ENCODE measurements at places on chromosomes 6 and 20. TPM values are rescaled to one million over a fixed set of nuclear protein-coding genes. Genes with fewer than 3 reads are reported as not detected.

- no peak for DNase-seq
- no peaks in the 10 kb centered on the region for H3K4me1 ChIP-seq
- no peak overlapping the region for H3K4me3 ChIP-seq
- no peaks in the 10 kb centered on the region for H3K36me3 ChIP-seq
Measured at GRCh38 chr6:92847988-92848387, 571.4 kb downstream of the EPHA7 start.

DNA sequence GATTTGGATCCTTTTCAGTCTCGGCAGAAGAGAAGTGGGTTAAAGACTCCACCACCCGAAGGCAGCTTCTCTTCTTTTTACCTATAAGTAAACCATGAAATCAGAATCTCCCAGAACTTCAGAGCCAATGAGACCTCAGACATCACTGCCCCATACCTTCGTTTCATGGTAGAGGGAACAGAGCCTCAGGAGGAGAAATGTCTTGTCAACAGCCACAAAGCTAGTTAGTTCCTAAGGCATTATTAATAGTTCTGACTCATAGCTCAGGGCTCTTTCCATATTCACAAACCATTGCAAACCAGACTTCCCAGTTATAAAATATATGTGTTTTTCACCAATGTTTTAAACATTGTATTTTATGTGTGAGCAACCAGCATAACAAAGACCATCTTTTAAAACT lies 118.7 kb upstream of the RIPOR2 start:
- no peak overlapping the region for H3K4me3 ChIP-seq
- DNase-seq, result peak; percentile 29
- no peaks in the 10 kb centered on the region for H3K27me3 ChIP-seq

- peaks cover 25% of the 10 kb centered on the region for H3K4me1 ChIP-seq
- no peak overlapping the region for H3K4me3 ChIP-seq
- no peak overlapping the region for H3K27ac ChIP-seq
- H3K27me3 ChIP-seq, result no peaks in the 10 kb centered on the region
- H3K36me3 ChIP-seq, result no peaks in the 10 kb centered on the region
Measured at GRCh38 chr6:109579361-109579760, 96.3 kb upstream of the ZBTB24 start.

- no peaks in the 10 kb centered on the region for H3K36me3 ChIP-seq
- no peak overlapping the region for H3K4me3 ChIP-seq
- no peak for DNase-seq
- peaks cover 8% of the 10 kb centered on the region for H3K4me1 ChIP-seq
Measured at GRCh38 chr6:6560909-6561308, 27.6 kb upstream of the LY86 start.

- no peak overlapping the region for H3K4me3 ChIP-seq
- no peak for DNase-seq
- no peaks in the 10 kb centered on the region for H3K36me3 ChIP-seq
- no peaks in the 10 kb centered on the region for H3K27me3 ChIP-seq
Measured at GRCh38 chr20:4794846-4795245, 73.1 kb downstream of the PRND start.

DNA sequence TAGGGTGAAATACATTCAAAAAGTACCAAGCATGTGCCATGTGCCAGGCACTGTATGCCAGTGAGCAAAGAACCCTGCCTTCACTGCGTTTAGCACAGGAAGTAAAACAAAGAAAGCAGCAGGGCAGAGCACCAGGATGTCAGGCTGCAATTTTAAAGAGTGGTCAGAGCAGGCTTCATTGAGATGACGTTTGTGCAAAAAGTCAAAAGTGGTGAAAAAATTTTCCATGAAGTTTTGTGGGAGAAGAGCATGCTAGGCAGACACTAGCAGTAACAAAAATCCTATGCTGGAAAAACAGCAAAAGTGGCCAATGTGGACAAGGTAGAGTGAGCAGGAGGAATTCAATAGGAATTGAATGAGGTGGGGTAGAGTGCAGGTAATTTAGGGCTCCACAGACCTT lies 31.3 kb downstream of the AKIRIN2 start:
- no peaks in the 10 kb centered on the region for H3K27me3 ChIP-seq
- H3K4me1 ChIP-seq, result peaks cover 9% of the 10 kb centered on the region
- H3K36me3 ChIP-seq, result peaks cover 41% of the 10 kb centered on the region
- H3K27ac ChIP-seq, result no peak overlapping the region

GRCh38 chr6:18536591-18537055 lies 149.5 kb downstream of the RNF144B start:
- DNase-seq, result peak; percentile 59
- H3K27ac ChIP-seq, result peak overlapping the region; percentile 72

PACRG gene
- not detected for total RNA-seq

Data from A673 (cell line).